ENCODE measurements at places on chromosomes 5 and 9.

- no peak for DNase-seq
Observed at GRCh38 chr5:170268884-170269283, 28.7 kb downstream of the LCP2 start.

DNA sequence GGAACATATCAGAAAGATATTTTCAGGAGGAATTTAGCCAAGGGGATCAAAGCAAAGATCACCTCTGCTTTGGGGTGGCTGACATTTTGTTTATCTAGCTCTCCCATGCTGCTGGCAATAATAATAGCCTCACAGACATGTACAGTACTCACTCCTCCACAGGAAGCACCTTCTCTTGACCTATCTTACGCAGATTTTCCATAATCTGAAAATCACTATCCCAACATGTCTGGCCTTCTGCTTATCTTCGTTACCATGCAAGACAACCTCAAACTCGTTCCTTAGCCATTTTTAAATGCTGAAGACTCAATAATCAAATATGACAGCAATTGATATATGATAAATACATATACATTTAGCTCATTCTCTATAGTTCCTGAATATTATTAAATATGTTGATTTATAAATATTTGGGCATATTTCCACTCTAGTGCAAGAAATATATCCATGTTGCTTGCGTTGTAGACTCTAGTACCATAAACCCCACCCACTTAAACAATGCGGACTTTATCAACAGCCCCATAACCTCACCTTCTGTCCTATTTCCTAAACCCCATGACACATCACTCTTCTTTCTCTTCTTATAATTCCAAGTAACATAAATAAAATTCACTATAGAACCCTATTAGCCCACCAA is 18.0 kb downstream of the ZNF608 start:
- no peak for DNase-seq

DNA sequence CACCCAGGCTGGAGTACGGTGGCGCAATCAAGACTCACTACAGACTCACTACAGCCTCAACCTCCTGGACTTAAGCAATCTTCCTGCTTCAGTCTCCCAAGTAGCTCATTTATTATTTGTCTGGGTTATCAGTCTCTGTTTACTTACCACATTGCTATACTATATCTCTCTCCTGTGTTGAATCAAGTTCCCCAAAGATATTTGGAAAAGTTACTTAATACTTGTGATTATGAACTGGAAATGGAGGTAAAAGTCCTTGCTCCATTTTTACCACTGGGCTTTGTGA is 55.6 kb downstream of the ANGPTL2 start:
- DNase-seq, result no peak

DNA sequence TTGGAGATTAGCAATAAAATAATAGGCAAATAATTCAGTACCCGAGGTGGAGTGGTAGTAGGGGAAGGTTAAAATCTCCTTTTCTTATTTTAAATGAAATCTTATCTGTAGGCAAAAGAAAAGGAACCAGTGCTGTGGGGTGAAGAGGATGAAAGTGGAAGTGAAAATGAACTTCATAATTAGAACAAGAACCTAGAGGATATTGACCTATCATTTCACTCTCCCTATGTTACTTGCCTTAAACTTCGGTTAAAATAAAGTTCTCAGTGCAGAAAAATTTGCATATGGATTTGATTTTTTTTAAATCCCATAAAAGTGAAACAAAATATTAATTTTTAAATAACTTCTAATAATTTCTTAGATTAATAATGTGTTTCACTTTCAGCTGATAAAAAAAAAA is 1094.9 kb upstream of the C9orf72 start:
- DNase-seq, result no peak

- DNase-seq, result no peak
Observed at GRCh38 chr5:169869066-169869465, 111.2 kb downstream of the INSYN2B start.

- no peak for DNase-seq
Observed at GRCh38 chr9:113310538-113310937, 7.4 kb upstream of the RNF183 start.

- no peak for DNase-seq
Observed at GRCh38 chr5:39780347-39780746, 355.6 kb upstream of the DAB2 start.

DNA sequence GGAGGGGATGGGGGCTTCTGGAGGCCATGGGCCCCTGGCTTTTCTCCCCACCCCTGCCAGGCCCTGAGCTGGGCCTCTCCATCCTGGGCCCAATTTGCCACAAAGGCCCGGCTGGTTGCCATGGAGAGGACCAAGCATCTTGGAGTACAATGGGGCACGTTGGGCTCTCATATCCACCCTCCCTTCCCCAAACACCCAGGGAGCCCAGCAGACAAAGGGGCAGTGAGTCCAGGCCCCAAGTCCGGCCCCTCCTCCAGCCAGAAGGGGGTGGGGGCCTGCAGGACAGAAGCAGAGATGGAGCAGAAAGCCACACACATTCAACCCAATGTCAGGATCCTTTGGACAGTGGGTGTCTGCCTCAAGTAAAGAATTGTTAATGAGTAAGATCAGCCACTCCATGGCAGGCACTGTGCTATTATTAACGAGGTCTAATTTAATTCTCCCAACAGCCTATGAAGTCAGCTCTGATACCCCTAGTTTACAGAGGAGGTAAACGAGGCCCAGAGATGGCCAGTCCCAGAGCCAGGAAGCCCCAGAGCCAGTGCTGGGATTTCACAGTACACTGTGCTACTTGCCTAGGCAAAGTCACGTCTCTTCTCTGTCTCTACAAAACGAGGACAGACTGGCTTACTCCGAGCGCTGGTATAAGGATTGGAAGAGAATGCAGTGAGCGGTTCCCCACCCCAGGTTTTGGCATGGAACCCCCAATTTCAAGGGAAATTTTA is 2.3 kb downstream of the CRB2 start:
- DNase-seq, result peak; percentile 70

GRCh38 chr9:131697908-131698617 is 41.8 kb downstream of the RAPGEF1 start:
- DNase-seq, result no peak

GRCh38 chr5:123371575-123372179 is 51.5 kb downstream of the CEP120 start:
- DNase-seq, result peak; percentile 52

GRCh38 chr5:122937914-122938313 is 92.5 kb downstream of the SNX24 start:
- no peak for DNase-seq

- no peak for DNase-seq
Observed at GRCh38 chr9:107462691-107463090, 26.9 kb downstream of the KLF4 start.

GRCh38 chr9:98974994-98975712 is 31.4 kb downstream of the COL15A1 start:
- peak; percentile 87 for DNase-seq

DNA sequence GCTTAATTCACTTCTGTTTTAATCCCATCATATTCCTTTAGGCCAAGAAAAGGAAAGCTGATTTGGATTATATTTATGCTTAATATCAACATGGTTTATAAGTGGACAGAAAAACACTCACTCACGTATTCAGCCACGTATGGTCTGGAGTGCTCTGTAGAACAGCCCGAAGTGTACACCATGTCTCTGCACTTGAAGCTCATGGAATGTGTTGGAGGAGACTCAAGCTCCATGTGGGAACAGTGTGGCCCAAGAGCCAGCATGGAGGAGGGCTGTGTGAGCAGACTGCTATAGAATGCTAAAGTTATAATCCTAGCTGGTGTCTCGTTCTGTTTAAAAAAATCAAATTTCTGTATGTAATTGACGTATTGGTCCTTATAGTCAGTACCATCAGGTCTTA is 32.9 kb downstream of the OTULINL start:
- no peak for DNase-seq

DNA sequence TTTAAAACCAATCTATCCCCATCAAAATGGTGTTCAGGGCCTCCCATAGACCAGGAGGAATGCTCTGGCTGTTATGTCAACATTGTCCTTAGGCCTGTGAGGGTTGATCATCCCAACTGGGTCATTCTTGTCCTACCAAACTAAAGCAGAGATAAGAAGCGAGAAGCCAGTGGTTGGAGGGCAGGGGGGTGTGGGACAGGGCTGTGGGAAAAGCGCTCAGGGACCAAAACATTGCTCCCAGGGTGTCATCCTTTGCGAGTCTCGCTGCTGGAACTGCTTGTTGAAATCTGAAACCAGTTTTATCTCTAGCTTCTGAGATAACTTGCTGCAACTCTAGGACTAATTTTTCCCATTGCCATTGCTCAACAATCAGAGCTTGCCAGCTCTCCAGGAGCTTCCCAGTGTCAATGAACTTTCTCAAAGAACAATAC is 48.1 kb downstream of the SPATA31C2 start:
- DNase-seq, result no peak

DNA sequence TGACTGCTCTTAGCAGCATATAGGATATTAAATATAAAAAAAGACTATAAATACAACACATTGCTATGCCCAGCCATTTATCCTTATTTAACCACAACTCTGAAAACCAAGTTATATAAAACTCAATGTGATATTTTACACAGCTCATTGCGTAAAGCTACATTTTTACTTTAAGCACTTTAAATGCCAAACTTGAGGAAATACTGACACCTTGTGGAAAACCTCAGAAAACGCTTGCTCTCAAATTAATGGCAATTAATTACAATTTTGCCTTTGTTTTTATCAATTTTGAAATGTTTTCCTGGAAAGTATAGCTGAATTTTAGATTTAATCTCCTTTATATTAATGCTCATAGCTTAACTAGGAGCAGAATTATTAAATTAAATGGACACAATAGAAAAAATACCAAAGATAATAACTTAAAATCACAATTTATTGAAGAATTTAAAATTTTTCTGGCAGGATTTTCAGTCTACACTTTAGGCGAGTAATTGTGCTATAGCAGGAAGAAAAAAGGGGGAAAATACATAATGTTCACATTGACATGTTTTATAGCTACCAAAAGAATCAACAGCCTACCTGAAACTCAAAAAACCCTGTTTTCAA is 25.2 kb upstream of the PLAC8L1 start:
- no peak for DNase-seq

DNA sequence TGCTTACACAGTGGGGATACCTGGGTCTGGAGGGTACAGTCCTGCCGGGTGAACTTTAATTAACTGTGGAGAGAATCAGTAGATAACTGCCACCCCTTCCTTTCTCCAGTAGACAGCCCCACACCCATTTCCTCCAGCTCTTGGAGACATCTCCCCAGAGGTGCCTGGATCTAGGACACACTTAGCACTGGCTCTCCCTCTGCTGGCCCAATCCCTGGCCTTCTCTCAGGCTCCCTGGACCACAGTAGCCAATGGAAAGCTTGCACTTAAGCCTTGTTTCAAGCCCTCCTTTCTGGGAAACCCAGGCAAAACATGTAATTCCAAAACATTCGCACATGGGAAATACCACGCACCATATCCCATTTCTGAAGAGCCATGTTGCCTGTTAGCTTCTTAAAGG is 169.2 kb upstream of the GAS1 start:
- no peak for DNase-seq

DNA sequence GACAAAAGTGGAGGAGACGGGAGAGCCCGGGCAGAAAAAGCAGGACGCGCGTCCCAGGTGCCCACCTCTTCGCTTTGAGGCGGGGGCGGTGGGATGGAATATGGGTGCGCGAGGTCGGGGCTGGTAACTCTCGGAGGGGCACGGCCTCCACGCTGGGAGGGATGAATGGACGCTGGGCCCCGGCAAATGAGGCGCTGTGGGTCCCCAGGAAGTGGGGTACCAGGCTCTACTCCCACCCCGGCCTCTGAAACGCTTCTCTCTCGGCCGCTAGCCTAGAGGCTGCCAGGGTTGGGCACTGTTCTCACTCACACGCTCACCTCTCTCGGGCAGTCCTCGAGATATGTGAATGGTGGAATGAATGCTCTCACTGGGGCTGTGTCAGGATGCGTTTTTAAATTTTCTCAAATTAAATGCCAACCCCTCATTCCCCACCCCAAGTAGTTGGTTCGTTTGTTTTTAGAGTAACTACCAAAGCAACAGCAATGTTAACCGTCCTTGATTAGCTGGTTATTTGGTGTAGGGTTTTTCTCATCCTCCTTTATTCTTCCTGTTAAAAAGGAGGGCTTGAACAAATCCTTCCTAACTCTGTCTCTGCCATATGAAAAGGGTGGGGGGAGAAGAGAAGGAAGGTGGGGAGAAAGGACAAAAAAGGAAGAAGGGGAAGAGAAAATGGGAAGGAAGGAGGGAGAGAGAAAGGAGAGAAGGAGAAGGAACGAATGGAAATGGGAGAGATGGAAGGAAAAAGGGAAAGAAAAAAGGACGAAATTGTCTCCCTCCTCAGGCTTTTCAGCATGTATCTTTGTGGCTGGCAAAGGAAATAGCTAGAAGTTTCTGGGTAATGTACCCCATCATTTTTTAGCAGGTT is 1.3 kb upstream of the EBF1 start:
- no peak for DNase-seq

GRCh38 chr9:31119890-31120454 is 1264.5 kb upstream of the ACO1 start:
- DNase-seq, result no peak

GRCh38 chr9:112846528-112847488 is 43.9 kb downstream of the SLC46A2 start:
- peak; percentile 27 for DNase-seq

DNA sequence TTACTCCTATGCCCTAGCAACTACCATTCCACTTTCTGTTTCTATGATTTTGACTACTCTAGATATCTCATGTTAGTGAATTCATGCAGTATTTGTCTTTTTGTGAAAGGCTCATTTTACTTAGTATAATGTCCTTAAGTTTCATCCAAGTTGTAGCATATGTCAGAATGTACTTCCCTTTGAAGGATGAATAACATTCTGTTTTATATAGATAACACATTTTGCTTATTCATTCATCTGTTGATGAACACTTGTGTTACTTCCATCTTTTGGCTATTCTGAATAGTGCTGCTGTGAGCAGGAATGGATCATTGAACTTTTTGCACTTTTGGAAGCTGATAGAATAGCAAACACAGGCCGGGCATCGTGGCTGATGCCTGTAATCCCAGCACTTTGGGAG is 140.2 kb upstream of the MYO10 start:
- no peak for DNase-seq

GRCh38 chr5:153489611-153490010 is 859 bp upstream of the GRIA1 start:
- no peak for DNase-seq

GRCh38 chr5:33444542-33444941 is 3.8 kb downstream of the TARS1 start:
- no peak for DNase-seq

DNA sequence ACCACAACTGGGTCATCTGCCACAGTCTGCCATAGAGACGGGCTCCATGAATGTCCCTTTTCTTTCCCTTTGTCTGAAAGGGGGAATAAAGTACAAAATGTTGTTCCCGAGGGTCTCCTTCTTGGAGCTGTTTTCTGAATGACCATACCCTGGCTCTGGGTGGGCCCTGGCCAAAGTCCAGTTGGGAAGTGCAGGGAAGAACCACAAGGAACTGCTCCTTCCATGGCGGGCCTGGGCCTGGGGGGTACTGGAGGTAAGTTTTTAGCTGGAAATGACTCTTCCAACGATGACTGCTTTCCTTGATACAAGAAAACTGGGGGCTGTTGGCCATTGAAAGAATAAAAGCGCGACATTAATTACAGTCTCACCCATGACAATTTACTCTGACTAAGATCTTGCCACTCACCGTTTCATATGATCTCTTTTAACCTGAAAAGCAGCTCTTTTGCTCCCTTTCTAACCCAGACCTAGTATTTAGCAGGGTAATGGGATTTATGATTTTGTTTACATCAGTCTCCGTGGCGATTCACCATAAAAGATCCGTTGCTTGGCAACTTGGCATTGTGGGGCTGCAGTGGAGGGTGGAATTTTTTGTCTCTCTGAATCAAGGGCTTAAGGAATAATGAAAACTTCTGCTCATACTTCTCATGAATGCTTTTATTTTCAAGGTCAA is 89.2 kb upstream of the PTCH1 start:
- no peak for DNase-seq

GRCh38 chr5:10229306-10230048 is 20.2 kb downstream of the ATPSCKMT start:
- no peak for DNase-seq

GRCh38 chr9:14301006-14301405 is 12.9 kb downstream of the NFIB start:
- no peak for DNase-seq

All from posterior cingulate gyrus (tissue), 11 donors.